Upper lobe of right lung (tissue), 1 donor: ENCODE measurements at places on chromosomes 7 and 10.

GRCh38 chr7:20170633-20171032, 46.6 kb downstream of the MACC1 start:
- H3K36me3 ChIP-seq: no peaks in the 10 kb centered on the region
- no peak overlapping the region for H3K4me3 ChIP-seq
- no peaks in the 10 kb centered on the region for H3K4me1 ChIP-seq
- H3K27ac ChIP-seq: no peak overlapping the region
- no peaks in the 10 kb centered on the region for H3K27me3 ChIP-seq

GRCh38 chr10:114470956-114471905, 66.9 kb upstream of the AFAP1L2 start:
- no peaks in the 10 kb centered on the region for H3K27me3 ChIP-seq
- H3K27ac ChIP-seq: no peak overlapping the region
- peak; percentile 78 for DNase-seq

DNA sequence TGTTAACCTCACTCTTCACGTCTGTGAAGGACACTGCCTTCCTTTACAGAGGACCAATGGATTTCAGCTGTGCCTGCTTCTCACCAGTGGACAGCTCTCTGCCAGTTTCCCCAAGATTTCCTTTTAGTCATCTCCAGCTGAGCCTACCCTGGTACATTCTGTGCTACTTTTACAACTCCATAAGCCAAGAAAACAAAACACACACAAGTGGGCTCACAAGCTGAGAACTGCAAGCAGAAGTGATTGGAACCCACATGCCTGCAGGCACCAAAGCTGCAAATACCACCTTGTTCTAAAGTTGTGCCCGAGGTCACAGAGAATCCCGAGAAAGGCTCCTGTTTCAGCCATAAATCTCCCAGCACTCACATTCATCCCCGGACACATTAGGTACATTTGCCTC, 636.8 kb downstream of the PHTF2 start:
- no peaks in the 10 kb centered on the region for H3K4me1 ChIP-seq
- no peaks in the 10 kb centered on the region for H3K27me3 ChIP-seq
- no peak overlapping the region for H3K4me3 ChIP-seq
- H3K27ac ChIP-seq: no peak overlapping the region

- no peak overlapping the region for H3K27ac ChIP-seq
- H3K36me3 ChIP-seq: no peaks in the 10 kb centered on the region
- H3K4me3 ChIP-seq: no peak overlapping the region
- H3K27me3 ChIP-seq: no peaks in the 10 kb centered on the region
- H3K4me1 ChIP-seq: no peaks in the 10 kb centered on the region
These were observed 327.1 kb downstream of the GPR158 start for GRCh38 chr10:25501912-25502311.

- no peaks in the 10 kb centered on the region for H3K27me3 ChIP-seq
- DNase-seq: no peak
- no peak overlapping the region for H3K27ac ChIP-seq
- no peaks in the 10 kb centered on the region for H3K4me1 ChIP-seq
- H3K4me3 ChIP-seq: no peak overlapping the region
- no peaks in the 10 kb centered on the region for H3K36me3 ChIP-seq
These were observed 50.6 kb upstream of the STEAP4 start for GRCh38 chr7:88357294-88357693.

DNA sequence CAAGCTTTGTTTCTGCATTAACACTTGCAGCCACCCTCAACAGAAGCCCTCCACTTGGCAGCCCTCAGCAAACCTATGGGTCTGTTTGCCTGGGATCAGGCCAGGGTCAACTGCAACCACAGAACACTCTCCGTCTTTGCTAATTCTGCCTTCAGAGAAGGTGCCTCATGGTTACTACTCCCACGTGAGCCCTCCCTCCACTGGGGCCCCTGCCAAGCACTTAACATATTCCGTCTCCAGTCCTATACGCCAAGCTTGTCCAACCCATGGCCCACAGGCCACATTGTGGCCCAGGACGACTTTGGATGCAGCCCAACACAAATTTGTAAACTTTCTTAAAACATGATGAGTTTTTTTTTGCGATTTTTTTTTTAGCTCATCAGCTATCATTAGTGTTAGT, 54.7 kb downstream of the HSPA12A start:
- H3K27ac ChIP-seq: no peak overlapping the region
- DNase-seq: peak; percentile 33
- no peaks in the 10 kb centered on the region for H3K27me3 ChIP-seq
- H3K4me3 ChIP-seq: no peak overlapping the region
- peaks cover 16% of the 10 kb centered on the region for H3K4me1 ChIP-seq

- no peaks in the 10 kb centered on the region for H3K27me3 ChIP-seq
- H3K4me3 ChIP-seq: no peak overlapping the region
These were observed 14.6 kb downstream of the TBC1D12 start for GRCh38 chr10:94416896-94417295.

DNA sequence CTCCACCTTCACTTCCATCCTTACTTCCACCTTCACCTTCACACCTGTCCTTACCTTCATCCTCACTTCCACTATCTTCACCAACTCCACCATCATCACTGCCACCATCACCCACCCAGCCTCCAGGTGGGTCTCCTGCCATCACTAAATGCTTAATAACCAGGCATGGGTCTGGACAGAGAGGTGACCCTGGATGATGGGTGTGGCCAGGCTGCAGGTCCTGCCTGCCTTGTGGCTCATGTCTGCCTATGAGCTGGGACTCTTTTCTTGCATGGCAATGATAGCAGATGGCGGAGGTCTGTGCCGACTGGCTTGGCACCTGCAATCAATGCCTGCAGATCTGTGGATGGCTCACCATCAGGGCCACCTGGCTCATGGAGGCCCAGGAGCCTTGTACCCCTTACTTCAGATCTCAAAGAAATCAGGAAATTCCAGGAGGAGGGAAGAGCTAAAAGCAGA, 60.1 kb upstream of the ELN start:
- DNase-seq: peak; percentile 17
- no peaks in the 10 kb centered on the region for H3K27me3 ChIP-seq
- no peak overlapping the region for H3K27ac ChIP-seq
- no peaks in the 10 kb centered on the region for H3K36me3 ChIP-seq
- H3K4me3 ChIP-seq: no peak overlapping the region

DNA sequence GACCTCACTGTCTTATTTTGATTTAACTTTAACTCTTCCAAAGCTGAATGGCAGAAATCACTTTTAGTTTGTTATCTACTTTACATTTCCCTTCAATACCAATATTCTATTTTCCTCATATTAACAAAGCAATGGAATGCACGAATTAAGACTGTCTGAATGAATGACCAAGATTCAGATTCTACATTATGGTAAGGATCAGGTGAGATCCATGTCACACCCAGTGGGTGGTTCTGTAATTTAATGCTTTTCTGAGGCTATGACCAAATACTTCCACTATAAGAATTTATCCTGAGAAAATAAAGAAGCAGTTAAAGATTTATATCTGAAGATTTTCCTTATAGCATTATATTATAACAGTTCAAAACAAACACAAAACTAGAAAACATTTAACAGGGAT, 90.2 kb upstream of the NUPR2 start:
- DNase-seq: no peak
- no peaks in the 10 kb centered on the region for H3K4me1 ChIP-seq
- H3K4me3 ChIP-seq: no peak overlapping the region
- H3K36me3 ChIP-seq: no peaks in the 10 kb centered on the region
- no peak overlapping the region for H3K27ac ChIP-seq

DNA sequence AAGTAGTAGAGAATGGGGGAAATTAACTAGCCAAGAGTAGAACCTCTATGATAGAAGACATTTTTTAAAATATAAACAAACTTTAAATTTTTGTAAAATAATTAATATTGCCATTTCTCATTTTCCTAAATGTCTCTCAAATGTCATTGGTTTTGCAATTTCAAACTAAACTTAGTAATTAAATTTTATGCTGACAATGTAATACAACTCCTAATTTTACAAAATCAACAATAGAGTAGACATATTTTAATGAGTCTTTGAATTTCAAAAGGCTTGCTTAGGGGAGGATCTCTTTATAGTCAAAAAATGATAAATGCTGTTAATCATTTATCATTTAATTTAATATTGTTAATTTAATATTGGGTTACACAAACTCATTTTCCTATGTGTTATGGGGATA, 81.8 kb downstream of the ZWINT start:
- H3K27me3 ChIP-seq: no peaks in the 10 kb centered on the region
- H3K4me3 ChIP-seq: no peak overlapping the region
- no peaks in the 10 kb centered on the region for H3K36me3 ChIP-seq
- no peak for DNase-seq

DNA sequence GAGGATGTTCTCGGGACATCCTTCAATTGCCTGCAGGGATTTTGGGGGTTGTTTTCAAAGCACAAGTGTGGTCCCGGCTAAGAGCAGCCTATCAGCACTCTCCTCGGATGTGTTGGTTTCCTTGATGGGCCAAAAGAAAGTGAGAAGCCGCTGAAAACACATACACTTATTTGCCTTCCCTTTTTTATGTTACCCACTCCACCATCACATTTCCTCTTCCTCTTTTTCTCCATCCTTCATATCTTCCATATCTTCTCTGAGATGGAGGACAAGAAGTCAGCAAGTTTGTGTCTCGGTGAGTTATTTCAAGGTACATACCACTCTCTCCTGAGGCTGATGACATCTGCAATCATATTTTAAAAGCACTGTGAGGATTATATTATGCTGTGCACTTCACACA, 64.0 kb downstream of the ZNF33B start:
- H3K27me3 ChIP-seq: no peaks in the 10 kb centered on the region
- H3K27ac ChIP-seq: no peak overlapping the region
- no peaks in the 10 kb centered on the region for H3K4me1 ChIP-seq
- DNase-seq: no peak
- H3K36me3 ChIP-seq: no peaks in the 10 kb centered on the region
- no peak overlapping the region for H3K4me3 ChIP-seq

GRCh38 chr10:58627392-58627791, 114.7 kb downstream of the BICC1 start:
- no peak overlapping the region for H3K27ac ChIP-seq
- H3K27me3 ChIP-seq: no peaks in the 10 kb centered on the region
- H3K4me1 ChIP-seq: no peaks in the 10 kb centered on the region

GRCh38 chr7:31077484-31078362, 25.6 kb downstream of the ADCYAP1R1 start:
- no peak overlapping the region for H3K27ac ChIP-seq
- peak; percentile 52 for DNase-seq
- no peaks in the 10 kb centered on the region for H3K4me1 ChIP-seq
- H3K36me3 ChIP-seq: no peaks in the 10 kb centered on the region

GRCh38 chr10:124043310-124044142, 49.9 kb downstream of the CHST15 start:
- DNase-seq: no peak
- no peak overlapping the region for H3K4me3 ChIP-seq
- H3K27me3 ChIP-seq: no peaks in the 10 kb centered on the region
- no peak overlapping the region for H3K27ac ChIP-seq
- H3K36me3 ChIP-seq: peaks cover 18% of the 10 kb centered on the region
- peaks cover 16% of the 10 kb centered on the region for H3K4me1 ChIP-seq

- no peak overlapping the region for H3K4me3 ChIP-seq
- no peaks in the 10 kb centered on the region for H3K36me3 ChIP-seq
- no peaks in the 10 kb centered on the region for H3K4me1 ChIP-seq
- no peak overlapping the region for H3K27ac ChIP-seq
- no peaks in the 10 kb centered on the region for H3K27me3 ChIP-seq
These were observed 439.2 kb upstream of the IGFBP3 start for GRCh38 chr7:46360296-46360695.

- no peak for DNase-seq
- H3K27me3 ChIP-seq: no peaks in the 10 kb centered on the region
- no peak overlapping the region for H3K4me3 ChIP-seq
- no peaks in the 10 kb centered on the region for H3K36me3 ChIP-seq
These were observed 18.9 kb downstream of the APBB1IP start for GRCh38 chr10:26457088-26457487.

- no peak for DNase-seq
- H3K27me3 ChIP-seq: no peaks in the 10 kb centered on the region
- no peak overlapping the region for H3K4me3 ChIP-seq
- no peaks in the 10 kb centered on the region for H3K4me1 ChIP-seq
- no peak overlapping the region for H3K27ac ChIP-seq
These were observed 809.0 kb downstream of the NRG3 start for GRCh38 chr10:82683945-82684344.

- H3K27ac ChIP-seq: no peak overlapping the region
- peaks cover 61% of the 10 kb centered on the region for H3K4me1 ChIP-seq
- H3K4me3 ChIP-seq: no peak overlapping the region
- no peaks in the 10 kb centered on the region for H3K36me3 ChIP-seq
- no peak for DNase-seq
These were observed 2.8 kb downstream of the TM9SF3 start for GRCh38 chr10:96584035-96584434.

DNA sequence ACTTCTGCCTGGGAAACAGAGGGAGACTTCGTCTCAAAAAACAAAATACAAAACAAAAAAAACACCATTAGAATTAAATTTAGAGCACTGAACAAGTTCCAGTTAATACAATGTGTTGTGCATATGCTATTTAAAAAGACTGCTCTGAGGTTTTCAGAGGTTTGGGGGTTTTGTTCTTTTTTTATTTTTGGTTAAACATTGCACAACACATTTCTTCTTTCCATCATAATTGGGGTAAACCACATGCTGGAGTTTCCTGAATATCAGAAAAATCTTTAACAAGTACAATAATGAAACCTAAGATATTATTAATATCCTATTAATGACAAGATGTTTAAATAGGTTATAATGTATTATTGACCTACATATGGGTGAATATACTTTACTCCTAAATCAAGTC, 26.3 kb downstream of the IGF2BP3 start:
- no peaks in the 10 kb centered on the region for H3K4me1 ChIP-seq
- no peaks in the 10 kb centered on the region for H3K27me3 ChIP-seq
- H3K36me3 ChIP-seq: no peaks in the 10 kb centered on the region
- no peak overlapping the region for H3K27ac ChIP-seq
- H3K4me3 ChIP-seq: no peak overlapping the region

DNA sequence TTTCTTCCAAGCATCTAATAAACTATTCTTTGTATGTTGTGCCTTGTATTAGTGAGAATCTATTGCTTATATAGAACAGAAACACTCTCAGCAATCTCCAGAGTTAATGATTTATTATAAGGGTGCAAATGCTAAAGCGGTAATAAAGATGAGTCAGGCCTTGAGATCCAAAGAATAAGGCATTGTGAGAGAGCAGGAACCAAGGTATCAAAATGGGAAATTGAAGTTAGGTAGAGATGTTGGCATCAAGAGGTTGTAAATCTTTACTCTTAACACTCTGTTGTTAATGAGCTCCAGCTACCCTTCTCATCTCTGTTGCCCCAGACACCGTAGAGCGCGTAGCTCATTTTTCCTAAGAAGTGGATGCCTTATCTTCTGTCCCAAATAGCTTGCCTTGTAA, 375.2 kb downstream of the ARL4A start:
- no peak for DNase-seq
- H3K4me1 ChIP-seq: no peaks in the 10 kb centered on the region
- H3K27me3 ChIP-seq: no peaks in the 10 kb centered on the region
- no peak overlapping the region for H3K4me3 ChIP-seq

DNA sequence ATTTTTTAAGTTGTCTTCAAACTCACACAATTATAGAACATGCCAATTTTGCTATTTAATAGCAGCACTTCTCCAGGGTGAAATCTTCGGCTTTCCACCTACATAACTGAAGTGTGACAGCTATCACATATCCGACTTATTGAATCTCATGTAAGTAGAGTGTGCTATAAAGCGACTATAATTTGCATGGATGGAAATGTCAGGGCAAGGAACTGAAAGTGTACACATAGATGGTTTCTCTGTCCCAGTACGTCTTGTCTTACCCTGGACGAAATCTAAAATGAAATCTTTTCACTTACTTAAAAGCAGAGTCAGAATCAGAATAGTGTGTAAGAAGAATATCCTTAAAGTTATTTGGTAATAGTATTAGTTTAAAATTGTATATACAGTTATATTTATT, 132.3 kb downstream of the THSD7A start:
- DNase-seq: no peak
- no peak overlapping the region for H3K4me3 ChIP-seq

GRCh38 chr10:14585287-14586193, 189.2 kb downstream of the FAM107B start:
- no peaks in the 10 kb centered on the region for H3K36me3 ChIP-seq
- DNase-seq: no peak
- H3K4me3 ChIP-seq: no peak overlapping the region
- peaks cover 37% of the 10 kb centered on the region for H3K4me1 ChIP-seq
- H3K27ac ChIP-seq: no peak overlapping the region
